ENCODE measurements at places on chromosomes 3 and 15. TPM values are rescaled to one million over a fixed set of nuclear protein-coding genes. Genes with fewer than 3 reads are reported as not detected.

- DNase-seq: no peak
Measured at GRCh38 chr3:155281912-155282311, 11.6 kb downstream of the STRIT1 start.

The CDHR4 gene
- 0.16 TPM for polyA plus RNA-seq

The GNAT1 gene
- not detected for polyA plus RNA-seq

DNA sequence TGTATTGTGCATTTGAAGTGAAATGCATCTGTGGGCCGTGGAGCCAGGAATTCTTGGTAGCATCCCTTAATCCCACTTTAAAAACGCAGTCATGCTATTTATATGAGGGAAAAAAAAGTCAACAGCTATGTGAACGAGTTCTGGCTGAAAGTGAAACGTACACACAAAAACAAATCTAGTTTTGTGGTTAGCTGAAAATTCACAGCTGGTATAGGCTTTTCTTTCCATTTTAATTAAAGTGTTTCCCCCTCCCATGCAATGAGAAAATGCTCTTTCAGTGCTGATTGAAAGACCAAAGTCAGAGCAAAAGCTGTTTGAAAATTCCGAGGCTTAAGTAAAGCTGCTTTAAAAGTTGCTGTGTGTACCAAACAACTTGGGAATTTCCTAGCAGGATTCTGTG, 297.4 kb downstream of the PLCL2 start:
- no peak for DNase-seq

GRCh38 chr3:190595807-190596206, 81.9 kb downstream of the IL1RAP start:
- DNase-seq: no peak

DNA sequence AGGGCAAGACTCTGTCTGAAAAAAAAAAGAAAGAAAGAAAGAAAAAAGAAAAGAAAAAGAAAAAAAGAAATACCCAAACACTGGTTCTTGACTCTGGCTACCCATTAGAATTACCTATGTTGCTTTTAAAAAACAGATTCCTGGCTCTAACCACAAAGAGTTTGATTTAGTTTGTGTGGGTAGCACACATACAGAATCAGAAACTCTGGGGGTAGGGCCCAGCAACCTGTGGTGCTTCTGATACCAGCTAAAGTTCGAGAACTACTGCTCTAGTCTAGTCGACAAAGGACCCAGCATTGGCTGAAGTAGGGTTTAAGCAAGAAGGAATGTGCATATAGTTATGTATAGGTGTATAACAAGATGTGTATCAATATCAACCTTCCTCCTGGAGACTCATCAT, 392.7 kb downstream of the EFHB start:
- DNase-seq: no peak

The AQP9 gene
- 2.9 TPM for polyA plus RNA-seq

The HCN4 gene
- polyA plus RNA-seq: 0.03 TPM

GRCh38 chr3:156483961-156484787, 70.7 kb downstream of the SSR3 start:
- DNase-seq: peak; percentile 22

GRCh38 chr3:64760258-64760657, 72.5 kb upstream of the ADAMTS9 start:
- DNase-seq: no peak

GRCh38 chr3:10353661-10354360, 32.9 kb upstream of the SEC13 start:
- DNase-seq: no peak

GRCh38 chr3:98259-98654, 98.3 kb upstream of the CHL1 start:
- DNase-seq: no peak
